ENCODE measurements at places on chromosomes 6 and 20. TPM values are rescaled to one million over a fixed set of nuclear protein-coding genes. Genes with fewer than 3 reads are reported as not detected.

- no peak for DNase-seq
Observed at GRCh38 chr6:80454661-80455365, 348.3 kb downstream of the BCKDHB start.

Gene SLC17A2
- not detected for total RNA-seq

- DNase-seq: no peak
Observed at GRCh38 chr6:166157930-166158617, 9.6 kb downstream of the TBXT start.

- peak; percentile 21 for DNase-seq
Observed at GRCh38 chr6:8392569-8392968, 42.8 kb downstream of the SLC35B3 start.

Gene CRISP1
- total RNA-seq: not detected

Gene CNBD2
- total RNA-seq: 9.4 TPM

- no peak for DNase-seq
Observed at GRCh38 chr6:88441346-88441745, 275.2 kb upstream of the CNR1 start.

Gene CRISP3
- 0.55 TPM for total RNA-seq

DNA sequence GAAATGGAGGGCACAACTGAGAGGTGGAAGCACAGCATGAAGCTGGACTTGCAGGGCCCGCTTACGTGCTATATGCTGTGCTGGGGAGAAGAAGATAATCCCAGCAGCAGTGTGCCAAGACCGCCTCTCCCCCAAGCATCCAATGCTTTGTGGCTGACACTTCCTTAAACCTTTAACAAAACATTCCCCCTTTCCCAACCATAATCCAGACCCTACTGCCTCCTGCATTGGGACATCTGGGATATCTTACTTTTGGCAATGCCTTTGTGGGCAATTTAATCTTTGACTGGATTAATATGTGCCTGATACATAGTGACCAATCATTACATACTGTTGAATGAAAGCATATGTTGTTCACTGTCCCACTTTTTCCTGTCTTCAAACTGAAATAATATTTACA, 3.1 kb upstream of the TENT5A start:
- DNase-seq: no peak

GRCh38 chr6:137975188-137975940, 108.3 kb downstream of the TNFAIP3 start:
- peak; percentile 49 for DNase-seq

Measured in stomach (tissue), 19 donors.